ENCODE measurements at places on chromosomes 3 and 15.

- DNase-seq = peak; percentile 12
Measured at GRCh38 chr15:62390791-62391640, 225.9 kb upstream of the C2CD4B start.

DNA sequence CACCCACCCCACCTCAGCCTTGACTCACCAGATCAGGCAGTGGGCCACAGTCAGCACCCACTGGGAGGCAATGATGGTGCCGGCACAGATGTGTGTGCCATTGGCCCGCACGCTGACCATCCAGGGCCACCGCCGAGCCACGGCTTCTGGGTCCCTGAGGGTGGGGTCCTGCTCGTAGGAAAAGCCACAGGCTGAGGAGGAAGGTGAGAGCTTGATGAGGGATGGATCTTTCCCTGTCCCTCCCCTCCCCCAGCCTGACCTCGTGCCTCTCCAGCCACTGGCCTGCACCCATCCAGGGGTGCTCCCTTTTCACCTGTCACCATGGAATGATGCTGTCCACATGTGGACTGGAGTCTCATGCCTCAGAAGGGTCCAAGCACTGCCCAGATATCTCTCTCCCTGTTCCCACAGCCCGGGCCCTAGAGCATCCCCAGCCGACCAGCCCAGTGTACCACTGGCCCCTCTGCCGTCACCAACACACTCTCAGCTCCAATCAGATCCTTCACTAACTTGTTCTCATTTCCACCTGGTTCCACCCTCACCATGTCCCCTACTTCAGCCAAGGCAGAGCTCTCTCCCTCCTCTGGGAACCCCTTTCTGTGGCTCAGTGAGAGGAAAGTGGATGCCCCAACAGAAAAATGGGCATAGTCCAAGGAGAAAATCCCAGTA lies 2.0 kb downstream of the PRSS50 start:
- no peak for DNase-seq

- DNase-seq = peak; percentile 84
Measured at GRCh38 chr15:87874896-87875711, 381.4 kb downstream of the NTRK3 start.

DNA sequence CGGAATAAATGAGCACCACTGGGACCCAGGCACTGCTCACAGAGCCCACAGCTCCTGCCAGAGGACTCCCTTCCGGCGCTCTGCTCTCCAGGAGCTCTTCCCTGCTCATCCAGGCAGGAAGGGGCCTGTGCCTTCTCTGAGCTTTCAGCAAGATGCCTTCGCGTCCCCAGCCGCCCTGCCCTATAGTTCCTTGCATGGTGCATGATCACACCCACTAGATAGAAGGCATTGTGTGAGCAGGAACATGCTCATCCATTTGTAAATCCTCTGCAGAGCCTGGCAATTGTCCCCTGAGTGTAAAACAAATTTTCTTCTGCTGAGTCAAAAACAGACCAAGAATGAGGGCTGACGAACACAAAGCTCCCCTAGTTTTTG lies 181.6 kb downstream of the MEGF11 start:
- DNase-seq = peak; percentile 10

GRCh38 chr3:13529196-13530112 lies 19.5 kb upstream of the FBLN2 start:
- DNase-seq = no peak

DNA sequence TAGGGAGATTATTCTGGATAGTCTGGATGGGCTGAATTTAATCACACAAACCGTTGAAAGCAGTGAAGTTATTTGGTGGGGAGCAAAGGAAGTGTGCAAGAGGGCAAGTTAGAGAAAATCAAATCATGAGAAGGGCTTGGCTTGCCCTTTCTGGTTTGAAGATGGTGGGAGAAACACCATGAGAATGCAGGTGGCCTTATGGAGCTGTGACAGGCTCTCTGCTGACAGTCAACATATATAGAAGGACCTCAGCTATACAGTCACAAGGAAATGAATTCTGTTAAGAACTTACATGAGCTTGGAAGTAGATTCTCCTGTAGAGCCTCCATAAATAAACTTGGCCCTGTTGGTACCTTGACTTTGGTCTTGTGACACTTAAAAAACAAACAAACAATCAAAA lies 72.3 kb downstream of the GMNC start:
- no peak for DNase-seq

- no peak for DNase-seq
Measured at GRCh38 chr15:27681038-27681437, 418.1 kb downstream of the OCA2 start.

GRCh38 chr3:115357456-115357855 lies 210.4 kb upstream of the ZBTB20 start:
- no peak for DNase-seq

DNA sequence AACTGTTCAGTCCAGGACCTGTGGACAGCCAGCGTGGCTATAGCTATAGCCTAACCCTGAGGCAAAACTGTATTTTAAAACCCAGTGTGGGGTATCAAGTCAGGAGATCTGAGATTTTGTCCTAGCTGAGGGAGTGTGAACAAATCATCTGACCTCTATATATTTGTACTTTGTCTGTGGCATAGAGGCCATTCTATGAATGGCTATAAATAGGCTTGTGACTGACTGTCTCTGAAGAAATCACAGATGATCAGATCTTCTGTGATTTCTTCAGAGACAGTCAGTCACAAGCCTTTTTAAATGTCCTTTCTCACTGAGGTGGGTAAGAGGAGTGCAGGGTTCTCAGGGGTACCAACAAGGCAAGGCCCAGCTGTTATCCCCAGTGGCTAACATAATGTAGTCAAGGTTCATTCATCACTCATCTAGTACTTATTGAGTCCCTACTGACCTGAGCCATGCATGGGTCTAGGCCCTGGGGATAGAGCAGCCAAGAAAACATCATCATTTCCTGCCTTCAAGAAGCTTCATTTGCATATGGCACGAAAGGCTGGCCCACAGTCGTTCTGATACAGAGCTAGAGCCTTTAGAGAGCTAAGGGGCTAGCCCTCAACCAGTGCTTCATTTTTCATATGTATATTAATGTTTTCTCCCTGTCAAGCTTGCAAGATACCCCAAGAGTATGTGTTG lies 53.3 kb downstream of the TIPARP start:
- DNase-seq = no peak

DNA sequence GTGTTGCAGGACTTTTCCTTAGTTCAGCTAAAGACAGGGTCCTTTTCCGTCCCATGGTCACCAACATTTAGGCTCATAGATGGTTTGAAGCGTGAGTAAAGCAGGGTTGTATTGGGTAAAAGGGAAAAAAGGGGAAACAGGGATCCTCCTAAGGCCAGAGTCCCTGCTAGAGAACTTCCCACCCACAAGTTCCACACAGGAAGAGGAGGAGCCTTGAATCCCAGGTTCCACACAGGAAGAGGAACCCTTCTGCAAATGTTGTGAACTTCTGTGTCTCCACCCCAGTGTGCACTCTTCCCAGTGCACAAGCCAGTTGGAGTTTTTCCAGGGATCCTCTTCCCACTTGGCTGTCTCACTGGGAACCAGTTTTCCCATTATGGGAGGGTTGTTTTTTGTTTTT lies 27.6 kb upstream of the ATP8B4 start:
- DNase-seq = no peak

DNA sequence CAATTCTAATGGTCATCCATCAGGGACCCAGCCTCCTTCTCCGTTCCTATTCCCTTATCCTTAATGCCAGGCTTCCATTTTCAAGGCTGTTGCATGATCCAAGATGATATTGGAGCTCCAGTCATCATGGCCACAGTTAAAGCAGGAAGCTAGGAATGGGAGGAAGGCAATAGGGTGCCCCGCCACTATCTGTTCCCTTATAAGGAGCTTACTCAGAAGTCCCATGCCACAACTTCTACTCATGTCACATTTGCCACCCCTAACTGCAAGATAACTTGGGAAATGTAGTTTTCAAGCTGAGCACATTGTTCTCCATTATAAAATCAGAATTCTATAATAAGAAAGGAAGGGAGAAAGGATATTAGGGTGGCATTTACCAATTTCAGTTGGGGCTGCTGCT lies 38.6 kb upstream of the SPSB4 start:
- no peak for DNase-seq

- no peak for DNase-seq
Measured at GRCh38 chr3:135991621-135992020, 26.1 kb downstream of the PPP2R3A start.

GRCh38 chr3:46829699-46830208 lies 33.5 kb downstream of the MYL3 start:
- DNase-seq = no peak

DNA sequence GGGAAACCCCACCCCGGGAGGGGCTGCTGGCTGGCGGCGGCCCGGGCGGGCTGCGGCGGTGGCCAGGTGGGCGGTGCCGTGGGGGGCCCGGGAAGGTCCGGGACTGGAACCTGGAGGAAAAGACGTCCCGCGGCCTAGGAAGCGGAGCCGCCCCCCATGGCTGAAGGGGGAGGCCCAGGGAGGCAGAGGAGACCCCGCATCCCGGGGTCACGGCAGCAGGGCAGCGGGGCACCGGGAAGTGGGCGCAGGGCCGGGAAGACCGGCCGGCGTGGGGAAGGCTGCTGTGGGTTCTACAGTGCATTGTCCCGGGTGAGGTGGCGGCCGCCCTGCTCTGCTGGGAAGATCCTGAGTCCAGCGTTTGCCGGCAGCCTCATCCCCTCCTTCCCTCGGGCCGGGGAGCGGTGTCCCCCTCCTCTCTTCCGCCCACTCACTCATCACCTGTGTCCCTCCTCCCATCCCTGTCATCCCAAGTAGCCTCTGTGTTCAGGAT lies 525 bp upstream of the FSTL1 start:
- no peak for DNase-seq

GRCh38 chr3:1172644-1173043 lies 79.8 kb downstream of the CNTN6 start:
- DNase-seq = peak; percentile 44

DNA sequence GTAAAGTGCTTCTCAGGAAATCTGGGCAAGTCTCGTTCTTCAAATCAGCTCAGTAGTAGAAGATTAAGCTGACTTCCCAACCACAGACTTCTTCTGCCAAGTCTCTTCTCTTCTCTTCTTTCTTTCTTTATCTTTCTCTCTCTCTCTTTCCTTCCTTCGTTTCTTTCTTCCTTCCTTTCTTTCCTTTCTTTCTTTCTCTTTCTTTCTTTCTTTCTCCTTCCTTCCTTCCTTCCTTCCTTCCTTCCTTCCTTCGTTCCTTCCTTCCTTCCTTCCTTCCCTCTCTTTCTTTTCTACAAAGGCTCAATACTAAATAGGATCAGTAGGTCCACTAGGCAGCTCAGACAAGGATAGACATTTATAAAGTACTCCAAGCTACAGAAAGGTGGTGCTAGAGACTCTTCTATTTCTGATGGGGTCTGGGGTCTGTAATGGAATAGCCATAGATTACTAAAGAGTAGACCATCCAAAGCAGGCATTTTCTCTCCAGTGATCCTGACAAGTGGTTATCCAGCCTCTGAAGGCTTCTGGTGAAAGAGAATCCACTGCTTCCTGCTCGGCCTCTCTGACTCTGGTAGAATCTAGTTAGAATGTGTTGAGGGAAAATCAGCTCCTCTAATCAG lies 100.8 kb downstream of the TPRG1 start:
- DNase-seq = peak; percentile 32

DNA sequence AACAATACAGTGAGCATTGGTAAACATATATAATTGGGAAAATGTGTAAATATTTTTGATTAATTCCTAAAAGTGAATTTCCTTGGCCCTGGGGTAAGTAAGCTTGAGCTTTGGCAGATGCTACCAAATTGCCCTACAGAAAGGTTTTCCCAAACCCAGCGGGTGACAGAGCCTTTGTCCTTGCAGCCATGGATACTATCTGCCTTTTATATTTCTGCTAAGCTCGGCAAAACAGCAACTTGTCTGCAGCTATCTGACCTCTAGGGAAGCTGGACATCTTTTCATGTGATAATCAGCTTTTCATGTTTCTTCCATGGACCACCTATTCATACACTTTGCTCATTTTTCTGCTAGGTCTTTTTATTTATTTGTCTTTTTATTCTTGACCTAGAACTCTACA lies 64.7 kb upstream of the SEC22A start:
- DNase-seq = no peak

GRCh38 chr3:153768561-153769469 lies 352.4 kb upstream of the ARHGEF26 start:
- peak; percentile 57 for DNase-seq

DNA sequence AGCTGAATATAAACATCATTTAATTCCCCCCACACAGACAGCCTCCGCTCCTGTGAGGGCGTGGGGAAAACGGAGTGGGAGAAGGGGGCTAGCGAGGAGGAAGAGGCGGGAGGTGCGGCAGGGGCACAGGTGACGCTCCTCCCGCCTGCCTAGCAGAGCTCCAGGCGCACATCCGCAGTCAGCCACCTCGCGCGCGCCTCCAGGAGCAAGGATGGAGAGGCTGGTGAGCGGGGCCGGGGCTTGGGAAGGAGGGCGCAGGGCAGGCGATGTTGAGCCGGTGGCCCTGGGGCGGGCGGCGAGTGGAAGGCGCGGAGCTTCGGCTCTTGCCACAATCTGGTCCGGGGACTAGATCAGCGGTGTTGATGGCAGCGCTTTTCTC lies at the start of gene CD200:
CD200 (plus strand) TSS at position 155 of the 379 bp plus-strand sequence; CDS start at position 212, 57 bp downstream.
- peak; percentile 35 for DNase-seq

DNA sequence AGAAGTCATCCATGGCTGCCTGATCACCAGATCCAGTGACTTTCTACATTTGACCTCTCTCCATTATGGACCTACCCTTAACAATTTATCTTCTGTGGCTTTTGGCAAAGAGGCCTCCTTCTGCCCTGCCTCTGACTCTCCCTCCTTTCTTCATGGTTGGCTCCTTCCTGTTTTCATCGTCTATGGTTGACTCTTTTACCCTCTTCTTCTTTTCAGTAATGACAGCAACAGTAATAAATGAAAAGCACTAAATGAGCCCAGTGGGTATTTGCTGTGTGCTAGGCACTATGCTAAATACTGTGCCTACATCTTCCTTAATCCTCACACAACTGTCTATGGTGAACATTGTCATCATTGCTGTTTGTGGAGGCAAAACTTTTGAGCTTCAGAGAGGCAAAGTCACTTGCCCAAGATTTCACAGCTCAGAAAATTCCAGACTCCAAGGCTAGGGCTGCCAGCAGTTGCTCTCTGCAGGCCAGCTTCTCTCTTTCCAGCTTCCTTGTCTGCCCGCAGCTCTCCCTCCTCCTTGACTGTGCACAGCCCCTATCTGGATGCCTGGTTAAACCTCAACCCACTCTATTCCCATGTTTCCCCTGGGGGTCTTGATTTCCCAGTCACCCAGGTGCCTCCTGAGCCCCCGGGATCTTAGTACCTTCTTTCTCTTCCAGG lies 24.6 kb downstream of the ITPR1 start:
- no peak for DNase-seq

GRCh38 chr3:124579641-124580040 lies 150.6 kb upstream of the UMPS start:
- no peak for DNase-seq

DNA sequence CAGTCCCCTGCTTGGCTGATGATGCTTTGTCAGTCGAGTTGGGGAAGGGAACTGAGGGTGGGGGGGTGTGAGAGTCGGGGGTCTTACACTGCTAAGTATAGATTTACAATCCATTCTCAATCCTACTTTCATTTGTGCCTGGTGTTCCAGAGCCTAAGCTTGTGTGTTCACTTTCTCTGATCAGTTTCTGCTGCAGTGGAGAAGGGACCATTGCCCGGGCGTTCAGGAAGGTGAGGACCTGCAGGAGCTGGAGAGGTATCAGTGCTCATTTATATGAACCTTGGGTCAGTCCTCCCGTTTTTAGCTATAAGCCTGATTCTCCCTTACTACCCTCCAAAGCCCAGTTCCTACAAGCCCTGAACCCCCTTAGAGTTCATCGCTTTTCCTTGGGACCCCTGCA lies 41.0 kb upstream of the TRAK1 start:
- DNase-seq = no peak
